ENCODE measurements at places on chromosomes 2 and 18. TPM values are rescaled to one million over a fixed set of nuclear protein-coding genes. Genes with fewer than 3 reads are reported as not detected.

Gene NCKAP5
- total RNA-seq: not detected

Gene MYO7B
- 0.37 TPM for total RNA-seq

Gene IMPA2
- 28.9 TPM for total RNA-seq

GRCh38 chr2:102094917-102095316 lies 47.6 kb upstream of the IL1R1 start:
- peak; percentile 72 for DNase-seq

All from activated naive CD4-positive, alpha-beta T cell treated with anti-CD3 and anti-CD28 coated beads for 36 hours (primary cell).